NCI-H526 treated with DMSO at 0.1 percent for 48 hours (cell line): ENCODE measurements at places on chromosomes 2 and 18.

DNA sequence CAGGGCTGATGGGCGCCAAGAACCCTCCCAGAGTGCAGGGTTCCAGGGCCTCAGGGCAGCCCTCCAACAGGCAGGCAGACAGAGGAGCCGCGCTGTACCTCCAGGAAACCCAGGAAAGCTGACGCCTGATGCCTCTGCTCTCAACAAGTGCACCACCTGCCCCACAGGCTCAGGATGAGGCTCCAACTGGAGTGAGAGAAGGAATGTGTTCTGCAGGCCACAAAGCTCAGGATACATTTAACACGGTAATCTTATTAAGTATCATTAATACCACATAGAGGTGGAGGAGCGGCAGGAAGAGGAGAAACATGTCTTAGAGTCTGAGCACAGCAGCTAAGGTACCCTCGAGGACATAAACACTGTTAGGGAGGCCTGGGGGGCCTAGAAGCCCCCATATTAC lies 155.9 kb upstream of the CAPN13 start:
- no peak for DNase-seq

DNA sequence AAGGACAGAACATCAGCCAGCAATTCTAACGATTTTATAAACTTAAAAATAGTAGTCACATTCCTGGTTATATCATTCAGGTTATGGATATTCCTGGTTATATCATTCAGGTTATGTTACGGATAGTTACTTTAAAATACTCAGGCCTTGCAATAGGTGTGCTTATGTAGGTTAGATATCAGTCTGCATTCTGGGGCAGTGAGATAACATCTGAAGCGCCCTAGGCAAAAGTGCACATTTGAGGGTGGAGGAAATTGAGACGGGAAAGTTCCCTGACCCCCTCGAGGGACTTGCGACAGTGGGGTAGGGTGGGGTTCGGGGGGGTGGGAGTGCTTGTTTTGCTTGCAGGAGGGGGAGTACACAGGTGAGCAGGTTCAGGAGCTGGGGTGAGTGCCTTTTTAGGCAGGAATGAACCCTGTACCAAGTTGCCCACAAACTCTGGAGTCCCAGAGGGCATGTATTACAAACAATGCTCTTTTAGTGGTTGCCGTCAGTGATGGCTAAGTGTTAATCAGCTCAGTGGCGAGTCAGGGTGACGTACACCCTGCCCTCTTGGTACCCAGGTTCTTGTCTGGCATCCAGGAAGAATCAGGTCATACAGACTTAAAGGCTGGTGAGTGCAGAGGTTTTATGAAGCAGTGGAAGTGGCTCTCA lies 31.8 kb downstream of the CREG2 start:
- DNase-seq: no peak

DNA sequence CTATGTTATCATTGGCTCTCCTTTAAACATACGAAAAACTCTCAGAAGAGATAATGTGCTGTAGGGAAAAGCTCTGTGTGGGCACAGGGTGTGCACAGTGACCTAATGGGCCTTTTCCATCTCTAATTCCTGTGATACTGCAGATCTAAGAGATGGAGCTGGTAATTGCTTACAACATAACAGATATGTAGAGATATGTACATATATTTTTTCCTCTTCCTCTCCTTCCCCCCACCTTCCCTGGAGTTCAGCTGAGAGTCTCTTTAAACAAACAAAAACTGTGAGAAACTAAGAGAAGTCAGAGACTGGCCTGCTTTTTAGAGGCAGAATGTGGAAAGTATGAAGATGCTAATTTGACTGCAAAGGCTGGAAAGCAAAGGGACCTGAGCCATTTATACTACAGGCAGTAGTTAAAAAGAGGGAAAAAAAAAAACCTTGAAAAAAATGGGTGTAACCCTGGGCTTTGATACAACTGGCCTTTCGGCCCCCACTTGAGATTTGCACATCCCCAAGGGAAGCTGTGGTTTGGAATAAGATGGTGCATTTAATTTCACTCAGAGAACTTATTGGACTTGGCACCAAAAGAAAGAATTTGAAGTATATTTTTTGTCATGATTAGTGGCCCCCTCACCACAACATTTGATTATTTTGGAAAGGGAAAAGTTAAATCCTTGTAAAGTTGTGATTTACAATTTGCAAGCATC lies 502.2 kb upstream of the ZEB2 start:
- no peak for DNase-seq

DNA sequence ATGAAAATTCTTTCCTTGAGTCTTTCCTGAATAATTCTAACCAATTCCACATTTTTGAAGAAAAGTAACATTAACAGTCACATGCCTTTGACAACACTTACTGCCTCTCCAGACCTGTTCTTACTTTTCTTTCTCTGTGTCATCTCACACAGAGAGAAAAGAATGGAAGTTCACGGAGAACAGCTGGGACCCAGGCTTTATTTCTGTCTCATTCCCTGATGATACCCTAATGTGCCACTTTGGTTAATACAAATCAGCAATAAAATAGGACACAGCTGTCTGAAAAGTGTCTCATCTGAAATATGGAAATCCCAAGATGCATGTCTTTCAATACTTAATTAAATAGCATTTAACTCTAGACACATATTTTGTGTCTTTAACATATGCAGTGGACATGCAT lies 42.1 kb upstream of the RAB27B start:
- no peak for DNase-seq

DNA sequence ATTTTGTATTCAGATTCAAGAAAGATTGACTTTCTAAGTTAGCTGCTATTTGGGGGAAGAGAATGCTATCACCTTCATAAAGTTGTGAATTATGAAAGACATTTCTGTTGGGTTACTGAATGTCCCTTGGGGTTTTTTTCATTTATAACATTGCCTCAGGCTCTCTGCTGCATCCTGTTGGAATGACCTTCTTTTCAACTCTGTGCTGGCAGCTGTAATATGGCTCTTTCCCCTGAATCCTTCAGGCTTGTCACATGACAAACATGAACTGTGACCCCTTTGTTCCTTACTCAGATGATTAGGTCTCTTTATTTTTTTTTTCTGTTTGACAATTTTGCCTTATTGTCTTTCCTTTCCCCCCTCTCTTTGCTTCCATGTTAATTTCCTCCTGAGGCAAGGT lies 159.8 kb downstream of the TAF4B start:
- no peak for DNase-seq

DNA sequence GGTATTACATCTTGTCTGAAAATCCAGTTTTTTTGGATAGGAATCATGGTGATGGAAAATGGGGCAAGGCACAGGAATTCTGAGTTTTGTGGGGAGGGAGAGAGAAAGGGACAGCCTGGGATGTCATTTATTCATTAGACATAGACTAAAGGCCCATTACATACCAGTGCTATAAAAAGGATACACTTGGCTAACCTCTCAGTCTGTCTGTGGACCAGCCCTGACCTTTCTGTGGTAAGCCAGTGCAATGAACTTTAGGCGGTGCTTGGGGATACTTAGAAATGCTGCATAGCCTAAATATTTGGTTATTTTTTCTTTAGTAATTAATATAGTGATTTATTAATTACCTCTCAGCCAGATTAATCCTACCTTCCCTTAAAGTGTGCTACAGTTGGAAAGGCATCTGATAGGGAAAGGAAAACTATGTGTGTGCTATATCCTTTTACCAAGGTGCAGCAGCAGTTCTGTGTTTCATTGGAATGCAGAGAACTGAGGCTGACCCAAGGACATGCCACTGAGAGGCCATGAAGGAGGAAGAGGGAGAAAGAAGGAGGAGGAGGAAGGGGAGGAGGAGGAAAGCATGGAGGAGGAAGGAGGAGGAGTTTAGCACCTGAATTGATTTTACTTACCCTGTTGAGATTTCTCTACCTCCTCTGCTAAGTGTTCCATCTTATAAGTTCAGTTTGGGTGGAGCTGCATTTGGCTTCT lies 37.5 kb downstream of the KCNS3 start:
- DNase-seq: no peak

- no peak for DNase-seq
Measured at GRCh38 chr2:54986264-54986663, 64.0 kb downstream of the RTN4 start.

DNA sequence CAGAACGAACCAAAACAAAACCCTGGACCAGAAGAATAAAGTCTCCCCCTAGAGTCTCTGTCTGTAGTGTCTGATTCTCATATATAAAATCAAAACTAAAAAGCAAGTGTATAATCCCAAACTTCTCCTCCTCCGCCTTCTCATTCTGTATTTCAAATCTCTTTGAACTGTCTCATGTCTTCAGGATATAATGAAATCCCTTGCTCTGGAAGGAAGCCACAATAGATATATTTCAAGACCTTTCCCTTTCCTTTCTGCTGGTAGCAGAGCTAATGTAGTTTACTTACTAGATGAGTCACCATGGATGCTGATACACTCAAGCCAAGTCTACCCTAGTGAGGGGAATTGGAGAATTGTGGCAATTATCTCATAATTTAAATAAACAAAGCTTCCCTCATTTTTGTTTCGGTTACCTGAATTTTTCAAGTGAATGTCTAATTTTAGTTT lies 33.5 kb upstream of the CCDC93 start:
- DNase-seq: no peak

- DNase-seq: no peak
Measured at GRCh38 chr2:212815453-212815852, 276.9 kb upstream of the ERBB4 start.

DNA sequence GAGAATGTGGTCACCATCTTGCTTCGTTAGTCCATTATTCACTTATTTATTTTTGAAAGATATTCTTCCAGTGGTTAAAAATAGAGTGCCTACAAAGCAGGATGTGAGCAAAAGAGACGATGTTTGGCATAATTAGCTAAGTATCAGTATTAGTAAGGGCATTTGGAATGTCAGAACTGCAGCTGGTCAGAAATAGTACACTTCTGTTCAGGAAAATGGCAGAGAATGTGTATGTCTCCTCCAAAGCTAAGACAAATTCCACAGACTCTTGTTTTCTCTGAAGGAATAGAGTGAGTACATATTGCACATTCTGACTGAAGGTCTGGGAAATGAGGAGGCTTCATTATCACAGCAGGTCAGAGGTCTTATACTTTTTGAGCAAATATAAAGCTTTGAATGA lies 209.0 kb downstream of the L3MBTL4 start:
- DNase-seq: no peak

GRCh38 chr18:70139138-70139537 lies 66.3 kb downstream of the RTTN start:
- DNase-seq: no peak
